ENCODE measurements at places on chromosomes 11 and 22.

DNA sequence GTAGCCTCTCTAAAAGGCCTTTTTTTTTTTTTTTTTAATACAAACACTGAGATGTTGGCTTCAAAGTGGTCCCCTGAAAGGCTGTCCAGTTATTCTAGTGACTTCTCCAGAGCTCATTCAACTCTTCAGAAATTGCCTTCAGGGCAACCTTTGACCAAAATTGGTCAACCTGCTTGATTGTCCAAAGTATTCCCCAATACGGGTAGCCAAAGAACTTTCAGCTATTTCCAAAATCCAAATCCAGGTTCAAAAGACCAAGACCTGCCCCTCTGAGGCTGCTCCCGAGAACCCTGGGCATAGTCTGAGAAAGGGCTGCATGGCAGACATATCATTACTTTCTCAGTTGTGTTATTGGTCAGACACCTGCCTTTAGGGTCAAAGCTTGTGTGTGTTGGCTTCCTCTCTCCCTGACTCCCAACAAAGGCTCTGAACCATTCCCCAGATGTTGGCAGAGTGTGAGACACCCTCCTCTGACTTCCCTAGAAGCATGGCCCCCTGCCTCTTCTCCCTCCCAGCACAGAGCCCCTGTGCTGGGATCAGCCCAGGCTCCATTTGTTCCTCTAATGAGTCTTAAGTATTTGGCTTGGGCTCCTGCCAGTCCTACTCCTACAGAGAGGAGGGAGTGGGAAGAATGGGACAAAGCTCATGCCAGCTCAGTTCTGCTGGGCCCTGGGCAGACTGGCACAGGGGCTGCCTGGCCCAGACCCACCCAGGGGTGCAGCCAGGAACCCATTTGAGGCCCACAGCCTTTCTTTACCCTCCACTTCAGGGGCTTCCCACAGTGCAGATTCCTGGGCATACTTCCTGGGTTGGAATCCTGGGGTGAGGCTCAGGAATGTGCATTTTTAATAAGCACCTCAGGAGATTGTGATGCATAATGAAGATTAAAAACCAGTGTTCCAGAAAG, 30.3 kb downstream of the TNKS1BP1 start:
- DNase-seq = no peak

DNA sequence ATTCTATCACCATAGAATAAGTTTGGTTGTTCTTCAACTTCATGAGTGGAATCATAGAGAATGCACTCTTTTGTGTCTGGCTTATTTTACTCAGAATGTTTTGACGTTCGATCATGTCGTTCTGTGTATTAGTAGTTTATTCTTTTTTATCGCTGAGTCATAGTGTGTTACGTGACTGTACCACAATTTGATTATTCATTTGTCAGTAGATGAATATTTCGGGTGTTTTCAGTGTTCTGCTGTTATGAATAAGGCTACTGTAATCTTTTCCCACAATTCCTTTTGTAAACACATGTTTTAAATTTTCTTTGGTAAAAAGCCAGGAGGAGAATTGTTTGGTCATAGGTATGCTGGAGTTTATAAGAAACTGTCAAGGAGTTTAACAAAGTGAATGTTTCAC, 279.9 kb upstream of the B3GAT1 start:
- DNase-seq = no peak

DNA sequence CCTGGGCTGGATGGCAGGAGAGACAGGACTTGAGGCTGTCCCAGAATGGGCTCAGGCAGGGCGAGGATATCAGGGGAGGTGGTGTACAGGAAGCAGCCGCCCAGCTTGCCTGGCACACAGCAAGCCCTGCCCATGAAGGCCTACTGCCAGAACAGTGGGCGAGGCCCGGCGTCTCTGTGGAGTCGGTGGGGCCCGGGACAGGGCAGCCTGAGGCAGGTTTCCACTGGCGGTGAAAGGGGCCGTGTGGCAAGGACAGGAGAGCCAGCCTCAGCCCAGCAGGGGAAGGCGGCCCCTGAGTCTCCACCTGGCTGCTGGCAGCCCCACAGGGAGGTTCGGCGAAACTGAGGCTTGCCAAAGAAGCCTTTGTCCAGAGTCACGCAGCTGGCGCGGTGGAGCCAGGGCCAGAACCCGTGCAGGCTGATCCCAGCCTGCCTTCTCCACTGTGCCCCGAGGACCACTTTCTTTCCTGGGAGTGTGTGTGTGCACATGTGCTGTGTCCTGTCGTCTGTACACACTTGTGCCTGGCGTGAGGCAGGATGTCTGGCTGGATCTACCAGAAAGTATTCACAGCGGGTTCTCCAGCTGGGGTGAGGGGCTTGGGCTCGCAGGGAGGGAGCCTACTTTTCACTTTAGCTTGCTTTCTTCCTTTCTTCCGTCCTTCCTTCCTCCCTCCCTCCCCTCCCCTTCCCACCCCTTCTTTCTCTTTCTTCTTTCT, 1.2 kb downstream of the TSPO start:
- no peak for DNase-seq

- DNase-seq = no peak
These were observed 8.6 kb downstream of the MOB2 start for GRCh38 chr11:1478011-1478410.

GRCh38 chr22:30344447-30345200, 12.1 kb downstream of the SF3A1 start:
- DNase-seq = no peak

DNA sequence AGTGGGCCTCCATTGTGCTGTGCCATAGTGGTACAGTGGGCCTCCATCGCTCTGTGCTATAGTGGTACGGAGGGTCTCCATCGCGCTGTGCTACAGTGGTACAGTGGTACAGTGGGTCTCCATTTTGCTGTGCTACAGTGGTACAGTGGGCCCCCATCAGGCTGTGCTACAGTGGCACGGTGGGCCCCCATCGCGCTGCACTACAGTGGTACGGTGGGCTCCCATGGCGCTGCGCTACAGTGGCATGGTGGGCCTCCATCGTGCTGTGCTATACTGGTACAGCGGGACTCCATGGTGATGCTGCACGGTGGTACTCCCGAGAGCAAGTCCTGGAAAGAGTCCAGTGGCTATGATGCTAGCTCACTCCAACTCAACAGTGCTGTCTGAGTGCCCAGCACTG, 51.8 kb downstream of the SCUBE1 start:
- DNase-seq = no peak

GRCh38 chr11:130029137-130029536, 26.5 kb upstream of the PRDM10 start:
- no peak for DNase-seq

GRCh38 chr11:26191193-26191592, 140.7 kb upstream of the ANO3 start:
- no peak for DNase-seq

DNA sequence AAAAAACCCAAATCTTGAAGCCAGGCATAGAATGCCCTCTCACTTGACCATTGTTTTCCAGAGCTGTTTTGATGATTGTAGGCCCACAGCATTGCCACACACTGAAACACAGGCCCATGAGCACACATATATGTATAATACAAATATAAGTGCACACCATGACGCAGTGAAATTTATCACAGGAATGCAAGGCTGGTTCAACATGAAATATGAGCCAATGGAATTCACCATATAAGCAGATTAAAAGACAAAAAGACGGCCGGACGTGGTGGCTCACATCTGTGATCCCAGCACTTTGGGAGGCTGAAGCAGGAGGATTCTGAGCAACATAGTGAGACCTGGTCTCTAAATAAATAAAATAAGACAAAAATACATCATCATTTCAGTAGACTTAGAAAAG, 9.4 kb upstream of the RNH1 start:
- DNase-seq = no peak

GRCh38 chr11:64138398-64138797, 27.5 kb downstream of the MACROD1 start:
- no peak for DNase-seq

DNA sequence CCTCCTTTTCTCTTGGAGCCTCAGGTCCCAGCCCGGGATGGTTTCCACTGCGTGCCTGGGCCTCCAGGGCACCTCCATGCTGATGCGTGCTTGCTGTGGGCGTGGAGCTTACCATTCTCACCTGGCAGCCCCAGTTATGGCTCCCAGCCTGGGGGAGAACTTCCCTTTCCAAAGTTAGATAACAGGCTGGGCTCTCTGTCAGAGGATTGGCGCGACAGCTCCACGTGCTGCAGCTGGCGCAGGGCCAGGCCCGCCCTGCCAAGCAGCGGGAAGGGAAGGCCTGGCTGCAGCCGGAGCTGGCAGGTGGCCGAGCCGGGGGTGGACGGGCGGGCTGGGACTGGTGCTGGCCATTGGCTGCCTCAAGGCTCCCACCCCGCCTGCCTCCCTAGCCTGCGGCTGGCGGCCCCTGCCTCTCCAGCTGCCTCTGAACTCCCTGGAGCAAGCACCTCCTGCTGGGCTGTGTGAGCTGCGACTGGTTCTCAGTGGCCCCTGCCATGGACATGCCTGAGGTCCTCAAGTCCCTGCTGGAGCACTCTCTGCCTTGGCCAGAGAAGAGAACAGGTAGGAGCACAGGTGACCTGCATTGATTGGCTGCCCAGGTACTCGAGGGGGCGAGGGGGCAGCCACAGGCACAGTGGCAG, 14.6 kb upstream of the TEF start:
- peak; percentile 97 for DNase-seq

DNA sequence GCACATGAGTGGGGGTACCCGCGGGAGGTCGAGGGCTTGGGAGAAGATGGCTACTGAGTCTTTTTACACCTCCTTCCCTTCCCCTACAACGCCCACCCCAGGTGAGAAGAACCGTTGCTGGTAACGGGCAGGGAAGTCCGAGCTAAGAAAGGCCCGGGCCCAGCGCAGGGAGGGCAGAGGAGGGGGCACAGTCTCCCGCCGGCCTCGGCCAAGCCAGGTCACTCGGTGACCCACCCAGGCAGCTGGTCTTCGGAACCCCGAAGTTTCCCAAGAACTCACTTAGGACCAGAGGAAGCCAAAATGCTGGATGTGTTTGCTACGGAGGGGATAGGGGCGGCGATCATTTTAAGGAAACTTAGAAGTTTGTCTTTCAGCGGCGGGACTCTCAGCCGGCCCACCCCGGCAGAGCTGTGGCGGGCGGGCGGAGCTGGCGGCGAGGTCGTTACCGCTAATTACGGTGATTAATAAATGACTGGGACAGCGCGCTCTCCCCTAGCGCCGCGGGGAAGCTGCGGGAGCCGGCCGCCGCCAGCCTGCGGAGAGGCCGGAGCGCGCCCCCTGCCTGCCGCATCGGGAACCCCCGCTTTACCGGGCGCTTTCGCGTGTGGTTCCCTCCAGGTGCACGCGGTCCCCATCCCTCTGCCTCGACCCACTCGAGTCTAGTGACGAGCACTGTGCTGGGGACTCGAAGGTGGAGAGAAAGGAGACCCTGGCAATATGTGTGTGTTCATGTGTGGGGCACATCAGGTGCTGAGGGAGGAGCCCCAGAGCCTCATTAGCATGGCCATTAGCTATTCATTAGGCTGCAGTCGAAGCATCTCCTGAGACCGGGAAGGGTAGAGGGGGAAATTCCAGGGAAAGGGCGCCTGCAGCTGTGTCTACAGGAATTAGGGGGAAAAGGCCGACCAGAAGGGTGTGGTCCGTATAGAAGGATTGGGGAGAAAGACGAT, 945 bp downstream of the ROBO3 start:
- no peak for DNase-seq

DNA sequence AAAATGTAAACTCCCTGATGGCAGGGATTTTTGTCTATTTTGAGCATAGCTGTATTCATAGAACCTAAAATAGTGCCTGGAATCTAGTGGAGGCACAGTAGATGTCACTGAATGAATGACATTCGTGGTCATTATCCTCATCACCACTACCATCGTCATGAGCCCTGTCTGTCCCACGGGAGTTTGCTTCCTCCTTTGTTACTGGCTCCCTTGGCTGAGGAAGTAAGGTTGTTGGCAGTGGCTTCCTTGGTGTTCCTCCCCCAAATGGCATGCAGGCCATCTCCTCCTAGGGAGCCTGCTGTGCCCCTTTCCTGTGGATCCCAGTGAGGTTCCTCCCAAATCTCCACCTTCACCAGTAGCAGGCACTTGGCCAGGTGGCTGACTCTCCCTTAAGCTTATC, 183.0 kb downstream of the CEP164 start:
- DNase-seq = no peak

- DNase-seq = no peak
These were observed 26.9 kb downstream of the DRD2 start for GRCh38 chr11:113448316-113448677.

GRCh38 chr22:50674606-50675552, 2.3 kb downstream of the SHANK3 start:
- no peak for DNase-seq

DNA sequence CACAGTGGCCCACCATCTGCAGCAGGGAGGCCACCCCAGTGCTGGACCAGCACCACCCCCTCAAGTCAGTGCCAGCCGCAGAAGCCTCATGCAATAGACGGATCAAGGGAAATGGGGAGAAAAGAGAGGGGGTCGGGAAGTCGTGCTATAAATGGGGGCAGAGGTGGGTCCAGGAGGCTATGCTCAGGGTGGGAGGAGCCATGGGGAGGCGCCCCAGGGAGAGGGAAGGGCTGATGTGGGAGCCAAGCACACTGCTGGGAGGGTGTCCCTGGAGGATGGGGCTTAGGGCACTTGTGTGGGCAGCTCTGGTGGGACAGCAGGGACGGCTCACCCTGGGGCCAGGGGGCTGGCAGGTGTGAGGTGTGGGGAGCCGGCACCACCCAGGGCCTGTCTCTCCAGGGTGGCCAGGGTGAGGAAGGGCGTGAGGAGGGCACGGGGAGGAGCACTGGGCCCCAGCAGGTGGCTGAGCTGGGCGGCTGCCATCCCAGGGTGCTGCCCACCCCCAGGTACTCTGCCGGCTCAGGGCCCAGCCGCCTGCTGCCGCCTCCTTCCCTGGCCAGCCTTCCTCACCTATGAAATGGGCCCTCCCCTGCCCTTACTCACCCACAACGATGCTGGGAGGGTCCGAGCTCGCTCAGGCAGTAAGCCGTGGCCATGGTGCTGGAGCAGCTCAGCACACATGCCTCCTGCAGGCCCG, 18.0 kb downstream of the PHLDA2 start:
- no peak for DNase-seq
